ENCODE measurements at places on chromosomes 3 and 15. TPM values are rescaled to one million over a fixed set of nuclear protein-coding genes. Genes with fewer than 3 reads are reported as not detected.

DNA sequence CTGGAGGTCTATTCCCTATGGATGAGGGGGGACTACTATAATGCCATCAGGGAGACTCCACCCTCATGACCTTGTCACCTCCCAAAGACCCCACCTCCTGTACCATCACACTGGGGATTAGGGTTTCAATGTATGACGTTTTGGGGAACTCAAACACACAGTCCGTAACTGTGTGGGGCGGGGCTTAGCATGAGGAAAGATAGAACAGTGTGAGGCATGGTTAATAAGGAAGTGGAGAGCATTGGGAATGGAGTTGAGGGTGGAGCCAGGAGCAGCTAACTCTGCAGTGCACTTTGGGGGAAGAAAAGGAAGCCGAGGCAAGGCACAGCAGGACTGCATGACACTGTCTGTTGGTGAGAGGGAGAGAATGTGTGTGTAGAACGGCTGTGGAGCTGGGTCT lies 90.9 kb upstream of the AGBL1 start:
- no peak for DNase-seq

The ZNF860 gene
- total RNA-seq, result 2.5 TPM

GRCh38 chr15:25246641-25247406 lies 192.0 kb downstream of the UBE3A start:
- no peak for DNase-seq

DNA sequence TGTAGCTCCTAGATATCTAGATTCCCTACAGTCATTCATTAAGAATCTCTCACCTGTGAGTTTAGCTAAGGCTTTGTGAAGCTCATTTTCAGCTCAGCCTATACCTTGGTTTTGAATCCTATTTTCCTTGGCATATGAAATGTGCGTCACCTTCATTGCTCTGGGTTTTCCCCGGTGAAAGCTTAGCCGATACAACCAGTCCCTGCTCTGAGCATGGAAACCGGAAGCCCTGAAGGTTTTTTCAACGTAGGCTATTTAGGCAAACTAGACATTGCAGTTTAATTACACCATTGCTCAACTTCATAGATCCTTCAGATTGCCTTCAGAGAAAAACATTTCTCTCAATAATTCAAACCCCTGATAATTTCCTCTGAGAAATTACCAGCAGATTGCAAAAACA lies 206.8 kb upstream of the TPRG1 start:
- DNase-seq, result no peak

The BTLA gene
- total RNA-seq, result not detected

DNA sequence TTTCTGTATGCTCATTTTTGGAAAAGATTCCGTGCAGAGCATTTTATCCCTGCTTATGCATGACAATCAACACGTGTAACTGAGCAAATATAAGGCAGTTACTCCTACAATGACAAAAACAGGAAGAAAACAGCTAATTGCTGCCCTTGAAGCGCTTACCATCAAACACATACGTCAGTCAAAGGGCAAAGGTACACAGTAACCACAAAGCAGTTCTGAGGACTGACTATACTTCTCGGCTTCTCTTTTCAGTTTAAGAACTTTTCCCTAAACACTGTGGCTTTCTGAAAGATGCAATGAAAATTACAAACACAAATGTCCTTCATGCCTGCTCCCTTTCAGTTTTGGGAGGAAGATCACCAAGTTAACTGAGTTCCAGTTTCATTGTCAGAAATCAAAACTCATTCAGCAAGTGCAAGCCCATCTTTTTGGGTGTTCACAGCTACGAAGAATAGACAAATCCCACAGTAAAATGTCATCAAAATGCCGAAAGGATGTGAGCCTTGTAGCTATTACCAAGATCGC lies 602.8 kb downstream of the FOXP1 start:
- DNase-seq, result no peak

Measured in endodermal cell (in vitro differentiated cells).